ENCODE measurements at places on chromosomes 3 and 15.

- DNase-seq = no peak
These were observed 110.6 kb downstream of the XXYLT1 start for GRCh38 chr3:195160257-195160898.

- no peak for DNase-seq
These were observed 15.5 kb downstream of the MYL3 start for GRCh38 chr3:46847744-46848143.

DNA sequence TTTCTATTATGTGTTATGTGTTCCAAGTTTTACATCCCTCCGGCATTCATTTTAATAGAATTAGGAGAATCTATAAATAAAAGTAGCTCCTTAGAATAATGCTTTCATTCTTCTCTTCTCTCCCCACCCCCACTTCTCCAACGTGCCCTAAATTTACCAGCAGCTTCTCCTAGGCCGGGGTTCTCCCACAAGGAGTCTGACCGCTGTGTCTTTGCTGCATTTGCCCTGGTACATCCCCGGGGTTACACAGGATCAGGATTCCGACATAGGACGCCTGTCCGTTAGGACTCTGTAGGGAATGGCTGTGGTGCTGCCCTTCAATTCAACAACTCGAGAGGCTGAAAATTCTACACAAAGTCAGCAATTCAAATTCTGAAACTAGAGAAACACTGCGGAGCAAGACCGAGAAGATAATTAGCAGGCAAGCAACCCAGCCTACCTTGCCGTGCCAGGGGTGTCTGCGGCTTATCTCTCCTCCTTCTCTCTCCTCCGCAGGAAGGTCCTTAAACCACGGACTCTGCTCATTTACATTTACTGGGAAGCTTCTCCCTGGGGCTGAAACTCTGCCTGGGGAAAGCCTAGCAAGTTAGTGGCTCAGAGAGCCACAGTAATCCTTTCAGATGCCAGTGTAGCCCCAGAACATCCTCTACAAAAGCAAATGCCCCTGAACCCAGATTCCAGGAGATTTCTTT is 18.8 kb downstream of the PCSK6 start:
- DNase-seq = no peak

GRCh38 chr15:71187526-71187925 is 72.3 kb downstream of the THSD4 start:
- no peak for DNase-seq

DNA sequence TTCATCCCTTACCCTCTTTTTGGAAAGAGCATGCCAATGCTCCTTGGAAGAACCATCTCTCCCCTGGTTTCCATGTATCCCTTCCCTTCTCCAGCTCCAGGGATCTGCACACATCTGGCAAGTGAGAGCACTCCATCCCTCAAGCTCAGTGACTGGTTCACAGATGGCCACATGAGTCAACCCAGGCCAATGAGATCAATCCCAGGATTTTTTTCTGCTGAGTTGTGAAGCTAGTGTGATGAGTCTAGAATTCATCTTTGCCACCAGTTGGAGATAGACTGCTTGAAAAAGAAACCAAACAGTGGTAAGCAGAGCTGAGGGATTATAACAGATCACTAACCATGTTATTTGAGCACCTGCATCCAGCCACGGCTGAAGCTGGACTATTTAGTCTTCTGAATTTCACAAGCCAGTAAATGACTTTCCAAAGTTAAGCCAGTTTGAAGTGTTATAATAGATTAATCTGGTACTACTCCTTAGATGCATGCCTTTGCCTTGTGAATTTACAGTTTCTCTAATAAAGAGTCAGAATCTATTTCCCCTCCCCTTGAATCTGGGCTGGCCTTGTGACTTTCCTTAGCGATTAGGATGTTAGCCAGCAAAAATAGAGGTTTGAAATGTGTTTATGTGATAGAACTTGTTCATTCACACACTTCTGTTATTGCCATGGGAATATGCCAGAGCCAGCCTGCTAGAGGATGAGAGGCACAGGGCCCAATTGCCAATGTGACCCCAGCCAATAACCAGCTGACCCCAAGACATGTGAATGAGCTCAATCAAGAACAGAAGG is 159.8 kb downstream of the WNT5A start:
- no peak for DNase-seq

- no peak for DNase-seq
These were observed 36.3 kb upstream of the CADPS start for GRCh38 chr3:62911526-62911925.

DNA sequence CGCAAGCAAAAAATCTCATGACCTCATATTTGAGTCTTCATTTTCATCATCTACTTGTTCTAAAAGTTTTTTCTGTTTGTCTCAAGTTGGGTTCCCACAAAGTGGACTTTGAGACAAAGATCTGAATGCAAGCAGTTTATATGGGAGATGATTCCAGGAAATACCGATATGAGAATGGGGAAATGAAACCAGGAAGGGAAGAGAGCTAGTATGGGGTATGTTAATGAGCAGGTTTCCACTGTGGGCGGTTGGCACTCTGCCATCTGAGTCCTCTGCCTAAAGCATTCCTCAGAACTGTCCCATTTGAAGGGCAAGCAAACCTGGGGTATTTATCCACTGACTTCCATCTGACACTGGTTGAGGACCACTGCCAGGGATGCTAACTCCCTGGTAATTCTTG is 8.8 kb downstream of the ADPRH start:
- DNase-seq = no peak

DNA sequence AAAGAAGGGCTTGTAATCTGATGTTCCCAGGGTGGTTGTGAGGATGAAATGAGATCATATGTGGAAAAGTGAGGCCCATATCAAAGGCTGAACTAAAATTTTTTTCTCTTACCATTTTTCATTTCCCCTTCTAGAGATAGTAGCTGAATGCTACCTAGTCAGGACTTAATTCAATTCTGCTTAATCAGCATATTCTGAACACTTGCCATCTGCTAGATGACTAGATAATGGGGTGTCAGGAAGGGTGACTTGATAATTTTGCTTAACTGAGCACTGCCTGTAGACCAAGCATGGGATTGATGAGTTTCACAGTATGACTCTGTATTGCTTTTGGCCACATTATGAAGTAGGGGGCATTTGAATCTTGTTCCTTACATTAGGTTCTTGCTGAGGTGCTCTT is 136.2 kb downstream of the CHST2 start:
- DNase-seq = no peak

DNA sequence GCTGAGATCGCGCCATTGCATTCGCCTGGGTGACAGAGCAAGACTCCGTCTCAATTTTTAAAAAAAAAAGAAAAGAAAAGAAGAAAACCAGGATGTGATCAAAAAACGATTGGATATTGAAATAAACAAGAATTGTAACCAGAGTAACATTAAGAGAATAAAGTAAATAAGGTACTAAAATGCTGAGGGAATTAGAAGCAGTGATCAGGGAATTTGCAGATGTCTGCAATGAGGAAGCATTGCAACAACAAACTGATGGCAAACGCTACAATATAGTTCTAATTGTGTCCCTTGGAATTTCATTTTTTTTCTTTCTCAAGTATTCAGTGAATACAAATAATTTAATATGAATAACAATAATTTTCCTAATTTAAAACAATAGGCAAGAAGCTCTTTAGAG is 1077.5 kb downstream of the TBL1XR1 start:
- DNase-seq = no peak

- DNase-seq = no peak
These were observed 3.0 kb downstream of the CCR2 start for GRCh38 chr3:46356909-46357308.

DNA sequence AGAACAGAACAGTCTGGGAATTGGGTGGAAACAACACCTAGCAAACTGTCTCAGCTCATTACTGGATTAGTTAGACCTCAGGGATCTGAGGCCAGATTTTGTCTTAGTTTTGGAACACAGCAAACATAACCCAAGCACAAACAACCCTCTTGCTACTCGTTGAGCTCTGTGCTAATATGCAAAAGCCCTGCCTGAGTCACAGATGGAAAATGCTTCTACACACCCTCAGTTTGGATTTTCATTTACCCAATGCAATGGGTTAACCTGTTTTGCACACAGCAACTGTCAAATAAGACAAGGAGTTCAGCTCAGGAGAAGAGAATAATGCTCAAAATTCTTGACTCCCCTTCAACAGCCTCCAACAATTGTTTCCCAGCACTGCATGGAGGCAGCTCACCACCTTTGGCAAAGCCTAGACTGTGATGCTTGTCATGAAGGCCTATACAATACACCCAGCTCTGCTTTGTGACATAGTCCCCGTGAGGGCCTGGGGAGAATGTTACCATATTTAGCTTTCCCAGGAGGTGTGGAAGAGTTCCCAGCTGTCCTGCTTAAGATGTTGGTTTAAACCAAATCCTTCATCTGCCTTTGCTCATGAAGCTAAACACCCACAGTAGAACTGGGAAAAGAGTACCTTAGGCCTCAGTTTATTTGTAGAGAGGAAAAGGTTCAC is 68.9 kb upstream of the MNS1 start:
- no peak for DNase-seq

DNA sequence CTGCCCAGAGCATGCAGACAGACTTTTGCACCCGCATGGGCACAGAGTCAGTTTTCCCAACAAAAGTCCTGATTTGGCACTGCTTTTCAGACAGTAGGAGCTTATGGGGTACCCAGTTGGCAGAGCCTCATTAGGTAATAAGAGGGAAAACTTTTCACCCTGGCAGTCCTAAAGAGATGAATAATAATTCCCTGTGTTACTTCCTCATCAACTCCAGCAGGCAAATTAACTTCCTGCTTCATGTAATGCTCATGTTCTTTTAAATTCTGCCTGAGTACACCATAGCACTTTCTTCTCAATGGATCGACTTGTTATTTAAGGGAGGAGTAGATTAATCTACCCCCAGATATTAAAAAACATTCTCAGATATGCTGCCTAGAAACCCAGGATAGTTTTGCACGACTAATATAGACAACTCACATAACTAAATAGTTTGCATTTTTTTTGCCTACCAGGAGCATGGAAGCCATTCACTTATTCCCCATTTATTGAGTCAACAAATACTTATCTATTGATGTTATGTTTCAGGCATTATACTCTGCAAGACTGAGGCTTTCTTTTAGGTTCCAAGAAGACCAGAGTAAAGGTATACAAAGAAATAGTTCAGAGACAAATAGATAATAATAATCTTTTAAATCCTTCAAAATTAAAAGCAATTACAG is 214.5 kb downstream of the KCNMB2 start:
- DNase-seq = no peak

- DNase-seq = no peak
These were observed 6.1 kb downstream of the VWA5B2 start for GRCh38 chr3:184235381-184236032.

- no peak for DNase-seq
These were observed 96.2 kb downstream of the IGF1R start for GRCh38 chr15:98744506-98744905.

DNA sequence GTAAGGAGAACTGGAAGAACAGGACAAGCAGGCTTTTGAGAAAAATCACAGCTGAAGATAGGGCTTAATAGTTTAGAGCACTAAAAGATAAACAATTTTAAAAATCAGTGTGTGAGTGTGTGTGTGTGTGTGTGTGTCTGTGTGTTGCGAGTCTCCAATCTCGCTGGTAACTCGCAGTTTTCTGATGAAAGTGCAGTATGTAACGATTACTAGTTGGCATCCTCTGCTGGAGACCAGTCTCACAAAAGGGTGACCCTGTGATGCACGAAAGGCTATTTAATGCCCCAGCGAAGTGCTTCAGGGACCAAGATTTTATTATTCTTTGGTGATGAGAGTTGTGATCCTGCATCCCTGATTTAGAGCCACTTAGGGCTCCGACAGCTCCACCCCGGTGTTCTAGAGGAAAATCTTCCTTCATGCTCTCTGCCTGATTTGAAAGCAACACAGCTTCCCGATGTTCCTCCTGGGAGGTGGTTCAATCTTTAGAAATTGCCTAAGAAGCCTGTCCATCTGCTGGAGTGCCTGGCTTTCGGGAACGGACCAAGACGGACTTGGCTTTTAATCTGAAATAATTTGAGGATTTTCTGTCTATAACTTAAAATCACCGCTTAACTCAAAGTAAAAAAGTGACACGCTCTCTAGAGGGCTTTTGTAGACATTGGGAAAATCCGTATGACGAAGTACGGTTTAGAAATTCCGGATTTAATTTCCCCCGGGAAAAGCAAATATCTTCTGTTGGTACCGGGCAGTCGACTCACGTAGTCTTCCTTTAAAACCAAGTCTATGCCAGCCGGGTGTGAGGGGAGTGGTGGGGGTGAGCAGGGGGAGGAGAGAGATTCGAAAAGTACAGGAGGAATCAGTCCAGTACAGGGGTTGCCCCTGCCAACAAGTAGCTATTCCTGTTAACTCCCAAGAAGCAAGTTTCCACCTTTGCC is 1.1 kb upstream of the ALCAM start:
- DNase-seq = no peak

DNA sequence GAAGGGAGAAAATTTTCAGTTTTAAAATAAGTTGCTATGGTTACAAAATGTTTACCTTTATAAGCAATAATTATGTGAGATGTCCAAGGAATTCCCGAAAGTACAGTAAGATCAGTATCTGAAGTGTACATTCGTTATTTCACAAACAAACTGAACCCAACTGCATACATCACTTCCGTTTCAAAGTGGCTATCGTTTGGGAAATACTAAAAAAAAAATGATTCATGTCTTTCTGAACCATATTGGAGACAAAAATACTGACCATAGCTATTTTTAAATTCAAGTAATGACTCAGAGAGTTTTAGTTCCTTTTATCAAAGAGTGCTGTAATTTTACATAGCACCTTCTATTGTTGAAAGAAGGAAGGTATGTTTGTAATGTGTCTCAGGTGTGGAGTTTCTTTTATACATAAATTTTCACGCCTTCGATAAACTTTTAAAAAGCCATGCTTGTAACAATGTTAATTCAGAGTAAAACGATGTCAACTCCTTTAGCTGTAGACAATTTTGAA is 8.0 kb upstream of the ANKRD28 start:
- no peak for DNase-seq

DNA sequence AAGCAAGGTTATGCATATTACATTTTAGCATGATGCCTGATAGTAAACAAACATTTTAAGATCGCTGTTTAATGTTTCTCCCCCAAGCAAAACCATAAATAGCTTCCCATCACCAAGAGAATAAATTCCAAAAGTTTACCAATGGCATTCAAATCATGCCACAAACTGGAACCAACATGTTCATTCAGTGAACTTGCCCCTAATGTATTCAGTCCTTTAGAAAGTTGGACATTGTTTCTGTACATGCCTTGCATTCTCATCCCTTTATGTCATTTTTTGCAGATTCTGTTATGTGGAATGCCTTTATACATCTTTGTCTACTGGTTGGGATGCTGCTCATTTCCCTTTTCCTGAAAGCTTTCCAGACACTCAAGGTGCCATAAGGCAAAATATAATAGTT is 105.5 kb downstream of the PYDC2 start:
- DNase-seq = peak; percentile 60

DNA sequence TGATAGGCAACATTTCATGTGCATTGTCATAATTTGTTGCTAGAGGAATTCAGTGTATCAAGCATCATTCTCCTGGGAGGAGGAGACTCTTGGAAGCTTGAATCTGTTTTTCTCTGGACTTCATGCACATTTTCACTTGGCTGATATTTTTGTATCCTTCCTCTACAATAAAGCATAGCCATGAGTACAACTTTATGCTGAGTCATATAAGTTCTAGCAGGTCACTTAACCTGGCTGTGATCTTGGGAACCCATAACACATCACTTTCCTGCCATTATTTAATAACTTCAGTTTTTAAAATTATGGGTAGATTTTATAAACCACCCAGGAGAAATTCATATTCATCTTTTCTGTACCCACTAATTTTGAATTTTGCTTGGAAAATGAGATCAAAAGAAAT is 203.0 kb upstream of the CD96 start:
- no peak for DNase-seq

Measured in HS-27A (cell line).